ENCODE measurements at places on chromosomes 6 and 20.

DNA sequence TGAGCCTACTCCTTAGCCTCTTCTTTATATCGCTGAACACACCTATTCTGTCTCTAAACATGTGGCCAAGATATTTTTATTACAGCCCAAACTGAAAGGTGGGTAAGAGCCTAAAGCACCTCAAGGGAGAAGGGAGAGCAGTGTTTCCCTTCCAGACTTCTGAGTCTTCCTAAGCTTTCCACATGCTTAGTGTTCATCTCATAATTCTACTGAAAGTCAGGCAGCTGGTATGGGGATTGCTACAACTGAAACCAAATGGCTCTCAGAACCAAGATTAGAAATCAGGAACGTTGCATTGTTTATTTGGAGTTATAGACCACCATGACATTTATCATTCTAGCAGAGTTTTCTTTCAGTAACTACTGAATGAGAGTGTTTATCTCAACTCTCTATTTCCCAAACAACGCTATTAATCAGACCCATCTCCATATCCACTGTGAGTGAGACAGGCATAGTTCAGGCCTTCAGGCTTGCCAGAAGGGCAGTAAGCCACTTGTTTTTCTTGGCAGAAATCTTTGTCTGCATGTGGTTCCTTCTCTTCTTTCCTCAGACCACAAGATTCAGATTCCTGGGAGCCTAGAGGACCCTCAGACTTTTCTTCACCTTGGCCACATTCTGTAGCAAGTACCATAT is 22.8 kb downstream of the VGLL2 start:
- H3K27ac ChIP-seq, result no peak overlapping the region
- H3K27me3 ChIP-seq, result no peaks in the 10 kb centered on the region
- no peaks in the 10 kb centered on the region for H3K4me1 ChIP-seq
- no peak for DNase-seq
- H3K4me3 ChIP-seq, result no peak overlapping the region
- H3K36me3 ChIP-seq, result no peaks in the 10 kb centered on the region

DNA sequence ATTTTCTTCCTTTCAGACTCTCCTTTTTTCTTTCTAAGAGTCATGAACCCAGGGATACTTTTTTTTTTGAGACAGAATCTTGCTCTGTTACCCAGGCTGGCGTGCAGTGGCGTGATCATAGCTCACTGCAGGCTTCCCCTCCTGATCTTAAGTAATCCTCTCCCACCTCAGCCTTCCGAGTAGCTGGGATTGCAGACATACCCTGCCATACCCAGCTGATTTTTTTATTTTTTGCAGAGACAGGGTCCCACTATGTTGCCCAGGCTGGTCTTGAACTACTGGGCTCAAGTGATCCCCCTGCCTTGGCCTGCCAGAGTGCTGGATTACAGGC is 32.8 kb upstream of the IER3 start:
- H3K36me3 ChIP-seq, result peaks cover 8% of the 10 kb centered on the region
- peaks cover 80% of the 10 kb centered on the region for H3K4me1 ChIP-seq
- H3K27me3 ChIP-seq, result peaks cover 20% of the 10 kb centered on the region
- H3K4me3 ChIP-seq, result no peak overlapping the region

DNA sequence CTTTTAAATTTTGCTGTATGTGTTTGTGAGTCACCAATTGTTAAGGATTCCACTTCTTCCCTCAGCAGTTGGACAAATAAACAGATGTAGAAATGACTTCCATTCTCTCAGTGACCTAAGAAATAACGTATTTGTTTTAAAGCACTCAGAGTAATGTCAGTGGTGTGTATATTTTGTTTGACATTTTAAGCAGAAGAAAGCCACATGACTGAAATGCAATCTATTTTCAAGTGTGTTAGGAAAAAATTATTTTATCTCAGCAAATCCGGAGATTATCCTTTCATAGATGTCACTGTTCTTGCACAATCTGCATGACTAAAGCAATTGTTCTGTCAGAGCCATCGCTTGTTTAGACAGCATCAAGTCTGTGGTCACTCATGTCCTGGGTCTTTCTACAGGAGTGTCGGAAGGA is 77.1 kb downstream of the JAG1 start:
- H3K4me3 ChIP-seq, result no peak overlapping the region
- DNase-seq, result no peak
- H3K36me3 ChIP-seq, result peaks cover 4% of the 10 kb centered on the region
- H3K27ac ChIP-seq, result no peak overlapping the region

DNA sequence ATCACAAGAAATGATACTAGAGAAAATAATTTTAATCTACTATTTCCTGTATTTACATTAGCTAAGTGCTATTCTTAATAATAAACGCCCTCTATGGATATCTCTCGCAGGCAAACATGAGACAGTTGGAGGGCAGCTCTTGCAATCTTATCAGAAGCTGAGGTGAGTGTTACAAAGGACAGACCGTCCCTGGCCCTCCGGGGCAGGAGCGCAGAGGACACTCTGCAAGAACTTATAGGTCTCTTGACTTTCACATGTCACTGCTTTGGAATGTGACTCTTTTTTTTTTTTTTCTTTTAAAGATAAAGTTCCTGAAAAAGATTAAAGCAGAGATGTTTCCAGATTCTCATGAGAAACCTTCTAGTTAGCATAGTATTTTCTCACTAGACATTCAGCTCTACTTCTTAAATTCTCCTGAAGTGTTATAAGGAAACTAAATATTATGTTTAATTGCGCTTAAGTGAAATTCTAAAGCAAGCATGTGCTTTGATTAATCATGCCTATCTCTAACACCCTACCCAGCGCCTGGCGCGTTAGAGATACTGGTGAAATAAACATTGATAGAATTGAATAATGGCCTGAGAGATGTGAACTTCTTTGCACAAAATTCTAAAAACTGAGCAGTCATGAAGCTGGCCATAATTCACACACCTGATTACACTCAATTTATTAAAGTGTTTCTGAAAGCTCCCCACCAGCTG is 57.4 kb downstream of the SYTL3 start:
- peaks cover 29% of the 10 kb centered on the region for H3K36me3 ChIP-seq
- no peak overlapping the region for H3K4me3 ChIP-seq
- no peak for DNase-seq
- peaks cover 19% of the 10 kb centered on the region for H3K4me1 ChIP-seq
- no peaks in the 10 kb centered on the region for H3K27me3 ChIP-seq

GRCh38 chr20:49674383-49675352 is 39.0 kb downstream of the B4GALT5 start:
- H3K4me3 ChIP-seq, result no peak overlapping the region
- no peak for DNase-seq
- H3K36me3 ChIP-seq, result no peaks in the 10 kb centered on the region
- no peak overlapping the region for H3K27ac ChIP-seq

DNA sequence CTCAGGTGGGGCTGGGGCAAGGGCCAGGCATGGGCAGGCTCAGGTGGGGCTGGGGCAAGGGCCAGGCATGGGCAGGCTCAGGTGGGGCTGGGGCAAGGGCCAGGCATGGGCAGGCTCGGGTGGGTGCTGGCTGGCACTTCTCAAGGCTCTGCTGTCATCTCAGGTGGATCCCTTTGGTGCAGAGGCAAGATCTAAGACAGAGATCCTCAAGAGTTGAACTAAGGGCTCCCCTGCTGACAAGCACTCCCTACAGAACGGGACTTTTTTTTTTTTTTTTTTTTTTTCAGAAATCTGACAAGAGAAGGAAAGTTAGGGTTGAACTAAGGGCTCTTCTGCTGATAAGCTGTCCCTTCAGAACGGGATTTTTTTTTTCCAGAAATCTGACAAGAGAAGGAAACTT is 24.9 kb downstream of the MMP24OS start:
- H3K27me3 ChIP-seq, result no peaks in the 10 kb centered on the region
- no peak overlapping the region for H3K4me3 ChIP-seq
- peak overlapping the region; percentile 84 for H3K27ac ChIP-seq
- H3K36me3 ChIP-seq, result peaks cover 4% of the 10 kb centered on the region

GRCh38 chr20:24742436-24742835 is 206.6 kb upstream of the CST7 start:
- H3K27me3 ChIP-seq, result peaks cover 7% of the 10 kb centered on the region
- H3K4me3 ChIP-seq, result no peak overlapping the region
- H3K27ac ChIP-seq, result no peak overlapping the region
- DNase-seq, result no peak
- no peaks in the 10 kb centered on the region for H3K36me3 ChIP-seq

DNA sequence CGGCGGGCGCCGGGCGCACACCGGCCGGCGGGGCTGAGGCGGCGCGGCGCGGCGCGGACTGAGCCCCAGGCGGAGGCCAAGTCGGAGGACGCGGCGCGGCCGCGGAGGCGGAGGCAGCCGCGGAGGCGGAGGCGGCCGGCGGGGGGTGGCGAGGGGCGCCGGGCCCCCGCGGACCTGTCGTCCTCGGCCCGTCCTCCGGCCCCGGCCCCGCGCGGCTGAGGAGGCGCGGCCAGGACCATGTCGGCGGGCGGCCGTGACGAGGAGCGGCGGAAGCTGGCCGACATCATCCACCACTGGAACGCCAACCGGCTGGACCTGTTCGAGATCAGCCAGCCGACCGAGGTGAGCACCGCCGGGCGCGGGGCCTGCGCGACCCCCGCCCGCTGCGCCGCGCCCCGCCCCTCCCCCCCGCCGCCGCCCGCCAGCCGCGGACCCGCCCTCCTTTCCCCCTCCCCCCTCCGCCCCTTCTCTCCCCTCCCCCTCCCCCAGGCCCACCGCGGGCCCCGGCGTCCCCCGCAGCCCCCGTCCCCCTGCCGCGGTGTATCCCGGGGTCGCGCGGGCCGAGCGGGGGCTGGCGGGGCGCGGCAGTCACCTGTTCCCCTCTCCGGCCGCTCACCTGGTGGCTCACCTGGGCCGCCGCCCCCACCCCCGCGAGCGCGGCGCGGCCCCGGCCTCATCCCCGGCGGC is at the start of gene AFDN:
Gene AFDN (plus strand): TSS at position 16 of the 687 bp plus-strand sequence. CDS start 222 bp downstream, at position 238.
- H3K36me3 ChIP-seq, result peaks cover 4% of the 10 kb centered on the region
- DNase-seq, result peak; percentile 48
- H3K4me1 ChIP-seq, result peaks cover 52% of the 10 kb centered on the region
- peak within 1 kb of the TSS; percentile 79 for H3K4me3 ChIP-seq
- H3K27ac ChIP-seq, result peak within 1 kb of the TSS; percentile 75
- H3K27me3 ChIP-seq, result peaks cover 54% of the 10 kb centered on the region

DNA sequence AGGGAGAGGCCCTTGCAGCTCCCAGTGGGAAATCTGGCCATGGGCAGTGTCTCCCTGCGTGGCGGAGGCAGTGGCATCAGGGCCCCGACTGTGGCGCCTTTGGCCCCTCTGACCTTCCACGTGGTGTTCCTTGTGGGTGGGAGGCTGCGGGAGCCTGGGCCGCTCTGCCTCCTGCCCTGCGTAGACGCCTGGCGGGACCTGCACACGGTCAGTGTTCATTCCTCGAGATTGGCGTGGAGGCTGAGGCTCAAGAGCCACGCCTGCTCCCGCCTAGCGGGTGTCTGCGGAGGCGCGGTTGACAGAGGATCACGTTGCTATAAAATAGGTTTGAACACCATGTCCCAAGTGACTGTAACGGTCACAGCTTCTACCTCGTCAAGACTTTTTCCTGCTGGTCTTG is 14.0 kb downstream of the COL9A3 start:
- H3K27ac ChIP-seq, result no peak overlapping the region
- no peaks in the 10 kb centered on the region for H3K36me3 ChIP-seq
- DNase-seq, result no peak
- H3K27me3 ChIP-seq, result peaks cover 11% of the 10 kb centered on the region
- H3K4me1 ChIP-seq, result no peaks in the 10 kb centered on the region
- H3K4me3 ChIP-seq, result no peak overlapping the region

GRCh38 chr20:13671916-13672378 is 33.2 kb upstream of the TASP1 start:
- peaks cover 4% of the 10 kb centered on the region for H3K27me3 ChIP-seq
- no peak for DNase-seq
- no peaks in the 10 kb centered on the region for H3K36me3 ChIP-seq
- H3K4me3 ChIP-seq, result no peak overlapping the region

DNA sequence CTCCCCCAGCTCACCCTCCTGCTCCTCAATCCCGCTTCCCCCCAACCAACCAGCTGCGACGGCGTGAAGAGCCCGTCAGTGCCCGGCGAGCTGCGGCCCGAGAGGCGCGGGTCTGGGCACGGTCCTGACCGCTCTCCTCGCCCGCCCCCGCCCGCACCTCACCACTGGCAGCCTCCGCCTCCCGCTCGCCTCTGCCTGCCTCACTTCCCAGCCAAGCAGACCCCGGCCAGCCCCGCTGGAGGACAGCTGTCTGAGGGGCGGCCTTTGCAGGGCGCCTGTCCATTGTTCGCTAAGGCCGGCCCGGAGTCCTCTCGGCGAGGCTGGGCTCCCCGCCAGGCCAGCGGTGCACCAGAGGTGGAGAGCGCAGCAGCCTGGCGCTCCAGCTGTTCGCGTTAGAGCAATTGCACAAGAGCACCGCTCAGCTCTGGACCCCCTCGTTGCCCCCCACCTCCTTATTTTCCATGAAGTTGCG is 1.3 kb downstream of the SOBP start:
- peak; percentile 21 for DNase-seq
- H3K4me1 ChIP-seq, result peaks cover 25% of the 10 kb centered on the region
- H3K27ac ChIP-seq, result no peak overlapping the region
- H3K27me3 ChIP-seq, result peaks cover 40% of the 10 kb centered on the region
- H3K4me3 ChIP-seq, result peak overlapping the region; percentile 78
- peaks cover 3% of the 10 kb centered on the region for H3K36me3 ChIP-seq

GRCh38 chr20:15200147-15200565 is 862.7 kb upstream of the FLRT3 start:
- no peak overlapping the region for H3K4me3 ChIP-seq
- no peaks in the 10 kb centered on the region for H3K27me3 ChIP-seq
- no peak for DNase-seq
